CD4-positive, alpha-beta T cell treated with Interleukin-15 for 4 hours (primary cell): ENCODE measurements at places on chromosomes 3 and 15.

GRCh38 chr3:152524198-152525140, 255.7 kb downstream of the MBNL1 start:
- DNase-seq = peak; percentile 61

DNA sequence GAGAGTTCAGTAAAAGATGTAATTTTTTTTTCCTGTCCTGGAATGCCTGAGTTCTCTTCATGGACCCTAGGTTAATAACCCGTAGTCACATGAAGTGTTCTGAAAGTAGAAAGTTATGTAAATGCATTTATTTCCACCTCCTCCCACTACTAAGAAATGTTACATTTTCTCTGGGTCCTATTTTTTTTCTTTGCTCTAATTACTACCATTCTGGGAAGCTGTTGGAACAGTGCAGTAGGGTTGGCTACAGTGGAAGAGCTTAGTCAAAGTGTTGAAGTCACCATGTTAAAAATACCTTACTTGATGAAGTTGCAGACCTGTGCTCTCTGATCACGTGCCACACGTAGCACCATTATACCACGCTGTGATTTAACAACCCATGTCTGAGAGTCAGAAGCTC, 153.8 kb upstream of the TSC22D2 start:
- no peak for DNase-seq

- no peak for DNase-seq
Measured at GRCh38 chr15:79283252-79284048, 928 bp downstream of the ANKRD34C start.

- DNase-seq = no peak
Measured at GRCh38 chr15:43920815-43921214, 94.0 kb downstream of the WDR76 start.

GRCh38 chr15:79408041-79408440, 24.1 kb upstream of the MINAR1 start:
- no peak for DNase-seq

DNA sequence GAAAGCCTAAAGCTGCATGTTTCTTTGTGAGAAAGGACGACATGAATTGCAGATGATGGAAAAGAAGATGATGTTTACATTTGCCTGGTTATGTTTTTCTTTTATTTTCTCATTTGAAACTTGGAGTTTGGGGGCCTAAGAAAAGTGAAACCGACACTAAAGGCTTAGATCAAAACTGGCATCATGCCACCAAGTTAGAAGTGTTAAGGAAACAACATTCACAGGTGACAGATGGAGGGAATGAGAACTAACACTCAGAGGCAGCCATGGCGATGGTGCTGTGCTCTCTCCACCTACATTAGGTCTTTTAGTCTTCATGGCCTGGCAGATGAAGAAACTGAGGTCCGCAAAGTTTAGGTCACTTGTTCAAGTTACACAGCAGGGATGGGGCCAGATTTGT, 923.6 kb downstream of the TUSC7 start:
- no peak for DNase-seq

- no peak for DNase-seq
Measured at GRCh38 chr3:108565506-108565905, 23.7 kb downstream of the CIP2A start.

DNA sequence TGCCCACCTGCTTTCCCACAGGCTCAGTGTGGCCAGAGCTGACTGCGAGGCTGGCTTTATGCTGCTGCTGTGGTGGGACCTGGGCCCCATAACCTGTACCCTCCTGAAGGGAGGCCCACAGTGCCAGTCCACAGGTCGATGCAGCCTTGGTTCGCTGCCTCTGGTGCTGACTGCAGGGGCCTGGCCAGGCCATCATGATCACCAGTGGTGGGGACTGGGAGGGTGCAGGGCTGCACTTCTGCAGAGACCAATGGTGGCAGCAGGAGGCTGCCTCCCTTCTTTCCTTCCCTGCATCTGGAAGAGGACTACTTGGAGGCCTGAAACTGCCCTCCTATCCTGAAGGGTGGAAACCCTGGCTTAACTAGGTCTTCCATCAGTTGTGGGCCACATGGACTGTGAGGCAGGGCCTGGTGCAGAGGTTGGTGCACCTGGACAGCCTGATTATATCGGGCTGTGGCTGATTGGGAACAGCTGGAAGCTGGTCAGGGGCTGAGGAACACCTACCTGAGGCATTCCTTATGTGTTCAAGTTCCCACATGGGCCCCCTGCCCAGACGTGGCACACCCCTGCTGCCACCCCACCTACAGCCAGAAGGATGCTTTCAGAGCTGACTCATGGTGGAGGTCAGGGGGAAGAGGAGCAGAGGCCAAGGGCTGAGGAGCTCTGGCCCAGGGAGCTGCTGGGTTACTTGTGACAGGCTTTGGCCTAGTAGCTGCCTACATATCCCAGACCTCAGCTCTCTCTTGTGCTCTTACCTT, 29.8 kb downstream of the POMGNT2 start:
- DNase-seq = no peak

DNA sequence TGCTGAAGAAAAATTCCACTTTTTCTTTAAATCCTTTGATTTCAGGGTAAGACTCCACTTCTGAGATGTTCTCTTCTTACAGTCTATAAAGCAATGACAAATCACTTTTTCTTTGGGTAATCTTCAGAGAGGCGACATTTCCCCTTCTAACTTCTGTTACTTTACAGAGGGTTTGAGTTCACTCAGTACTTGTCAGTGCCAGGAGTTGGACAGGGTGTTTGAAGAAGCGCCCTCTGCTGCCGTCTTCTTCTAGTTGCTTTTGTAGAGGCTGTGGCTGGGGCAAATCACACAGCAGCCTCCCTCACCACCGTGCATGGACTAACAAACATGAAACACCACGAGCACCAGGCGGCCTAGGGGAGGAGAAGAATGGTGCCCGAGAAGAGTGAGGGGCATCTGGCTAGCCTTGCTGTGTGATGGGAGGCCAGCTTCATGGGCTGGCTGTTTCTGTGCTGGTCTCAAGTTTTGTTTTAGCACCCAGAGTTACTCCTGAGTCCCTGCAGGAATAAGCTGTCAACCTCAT, at the start of gene CD80:
TSS of gene CD80 (minus strand) at position 174 of the 523 bp plus-strand sequence. CDS start 1,886 bp downstream, outside the sequence.
- peak; percentile 70 for DNase-seq

DNA sequence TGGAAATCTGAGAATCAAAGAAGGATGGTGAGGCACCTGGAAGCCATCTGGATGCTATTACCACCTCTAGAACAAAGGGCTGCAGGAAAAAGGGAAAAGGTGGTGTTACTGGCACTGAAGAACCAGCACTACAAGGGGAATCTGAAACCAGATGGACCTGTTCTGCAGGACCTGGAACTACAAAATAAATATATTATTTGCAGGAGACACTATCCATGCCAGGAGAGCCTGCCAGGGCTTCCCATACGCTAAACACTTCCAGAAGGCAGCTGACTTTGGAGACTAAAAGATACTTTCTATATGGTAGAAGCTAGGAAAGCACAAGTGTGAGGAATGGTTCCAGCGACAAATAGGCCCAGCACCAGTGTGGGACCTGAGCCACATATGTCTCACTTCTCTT, 83.4 kb upstream of the POU1F1 start:
- DNase-seq = no peak

GRCh38 chr15:39321977-39322376, 258.9 kb upstream of the THBS1 start:
- no peak for DNase-seq

DNA sequence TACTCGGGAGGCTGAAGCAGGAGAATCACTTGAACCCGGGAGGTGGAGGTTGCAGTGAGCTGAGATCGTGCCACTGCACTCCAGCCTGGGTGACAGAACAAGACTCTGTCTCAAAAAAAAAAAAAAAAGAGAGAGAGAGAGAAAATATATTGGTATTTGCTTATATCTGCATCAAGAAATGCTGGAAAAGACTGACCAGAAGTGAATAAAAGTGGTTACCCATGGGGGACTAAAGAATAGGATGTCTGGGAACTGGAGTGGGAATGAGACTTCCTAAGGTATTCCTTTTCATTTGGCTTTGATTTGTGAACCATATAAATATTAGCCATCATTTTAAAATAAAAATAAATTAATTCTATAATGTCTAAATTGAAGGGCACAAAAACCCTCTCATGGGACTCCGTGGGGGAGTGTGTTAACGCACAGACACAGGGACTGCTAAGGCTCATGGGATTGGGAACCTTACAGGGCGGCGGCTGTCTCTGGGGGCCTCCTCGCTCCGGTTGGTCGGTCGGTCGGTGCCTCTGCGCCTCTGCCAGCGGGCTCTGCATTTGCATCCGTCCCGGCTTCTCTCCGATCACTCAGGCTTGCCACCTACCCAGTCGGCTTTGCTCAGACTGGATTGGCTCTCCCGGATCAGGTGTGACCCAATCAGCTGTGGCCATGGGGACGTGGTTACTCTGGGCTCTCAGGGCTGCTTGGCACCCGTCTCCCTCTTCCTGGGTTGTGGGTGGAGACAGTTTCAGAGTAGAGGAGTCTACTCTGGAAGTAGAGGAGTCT, 12.7 kb upstream of the TSPAN3 start:
- DNase-seq = peak; percentile 48

DNA sequence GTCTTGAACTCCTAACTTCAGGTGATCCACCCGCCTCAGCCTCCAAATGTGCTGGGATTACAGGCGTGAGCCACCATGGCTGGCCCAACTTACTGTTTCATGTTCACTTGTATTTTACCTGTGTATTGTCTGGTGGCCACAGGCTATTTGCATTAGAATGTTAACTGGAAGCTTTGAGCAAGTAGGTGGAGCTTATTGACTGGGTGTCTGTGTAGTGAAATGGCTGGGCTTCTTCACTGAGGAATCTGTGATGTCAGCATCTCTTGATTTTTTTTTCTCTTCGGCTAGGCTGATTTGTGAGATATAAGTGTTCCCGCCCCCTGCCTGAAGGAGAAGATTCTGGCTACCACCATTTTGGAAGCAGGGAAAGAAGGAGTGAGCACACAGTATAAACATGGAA, 237.8 kb upstream of the PEX5L start:
- DNase-seq = no peak

DNA sequence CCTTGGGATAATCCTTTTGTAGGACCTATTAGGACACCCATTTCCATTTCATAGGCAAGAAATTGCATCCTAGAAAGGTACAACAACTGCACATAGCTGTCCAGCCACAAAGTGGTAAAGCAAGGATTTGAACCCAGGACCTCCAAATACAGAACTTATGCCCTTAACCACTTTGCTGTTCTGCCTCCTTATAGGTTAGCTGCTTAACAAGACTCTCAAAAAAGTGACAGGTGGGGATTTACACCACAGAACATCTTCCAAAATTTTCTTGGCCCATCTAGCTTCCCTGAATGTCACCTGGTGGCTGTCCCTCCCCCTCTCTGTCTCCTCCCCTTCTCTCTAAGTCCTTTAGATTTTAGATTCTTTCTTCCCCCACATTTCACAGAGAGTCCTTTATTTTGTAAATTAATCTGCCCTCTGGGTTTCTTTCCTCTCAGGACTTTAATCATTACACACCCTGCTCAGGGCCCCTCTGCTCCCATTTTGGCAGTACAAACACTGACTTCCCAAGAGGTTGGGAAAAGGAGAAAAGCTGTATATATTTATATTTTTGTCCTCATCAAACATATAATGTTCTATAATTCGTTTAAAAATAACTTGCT, 120.6 kb downstream of the CPNE4 start:
- DNase-seq = no peak

GRCh38 chr15:80614711-80615360, 80.3 kb upstream of the ABHD17C start:
- no peak for DNase-seq

GRCh38 chr3:59135096-59135495, 85.3 kb upstream of the CFAP20DC start:
- DNase-seq = no peak

GRCh38 chr15:40028853-40029252, 10.1 kb downstream of the SRP14 start:
- DNase-seq = no peak

GRCh38 chr3:172580680-172581401, 57.6 kb upstream of the TNFSF10 start:
- DNase-seq = peak; percentile 32

- DNase-seq = peak; percentile 48
Measured at GRCh38 chr3:18739099-18739433, 313.9 kb upstream of the SATB1 start.

GRCh38 chr15:40192942-40193341, 32.1 kb downstream of the BUB1B start:
- no peak for DNase-seq

DNA sequence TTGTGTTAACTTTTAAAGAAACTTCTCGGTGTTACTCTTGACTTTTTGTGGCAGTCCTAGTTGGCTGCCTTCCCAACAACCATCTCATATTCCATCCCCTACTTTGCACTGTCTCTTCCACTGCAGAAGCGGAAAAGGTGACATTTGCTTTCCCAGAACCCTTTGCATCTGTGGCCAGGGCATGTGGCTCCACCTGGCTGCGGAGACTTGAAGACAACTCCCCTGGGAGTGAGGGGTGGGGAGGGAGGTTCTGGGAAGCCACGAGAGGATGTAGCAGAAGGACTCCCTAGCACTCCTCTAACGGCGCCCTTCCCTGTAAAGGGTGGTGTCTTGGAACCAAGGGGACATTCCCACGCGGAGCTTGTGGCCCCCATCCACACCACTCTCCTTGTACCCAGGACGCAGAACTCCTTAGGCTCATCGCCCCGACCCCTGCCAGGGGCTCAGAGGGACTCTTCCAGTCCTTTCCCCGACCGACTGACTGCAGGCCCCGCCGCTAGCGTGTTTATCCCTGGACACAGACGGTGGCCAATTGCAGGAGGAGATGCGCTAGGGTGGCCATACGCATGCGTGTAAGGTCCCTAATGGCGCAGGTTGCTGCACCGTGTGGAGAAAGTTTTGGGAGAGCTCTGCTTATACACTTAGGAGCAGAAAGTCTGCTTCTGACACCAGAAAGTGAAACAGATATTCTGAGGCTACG, 33.2 kb upstream of the SECISBP2L start:
- DNase-seq = no peak
